ENCODE measurements at places on chromosomes 5 and 9.

GRCh38 chr5:42756606-42757601 is at the start of gene CCDC152:
Gene CCDC152, plus strand, starts transcription at chr5:42756818. Its CDS starts 2,304 bp downstream, at chr5:42759122.
- peak; percentile 46 for DNase-seq

GRCh38 chr5:26894719-26895263 is 143.6 kb downstream of the CDH9 start:
- DNase-seq: no peak

GRCh38 chr5:154267516-154267915 is 77.0 kb downstream of the GALNT10 start:
- no peak for DNase-seq

DNA sequence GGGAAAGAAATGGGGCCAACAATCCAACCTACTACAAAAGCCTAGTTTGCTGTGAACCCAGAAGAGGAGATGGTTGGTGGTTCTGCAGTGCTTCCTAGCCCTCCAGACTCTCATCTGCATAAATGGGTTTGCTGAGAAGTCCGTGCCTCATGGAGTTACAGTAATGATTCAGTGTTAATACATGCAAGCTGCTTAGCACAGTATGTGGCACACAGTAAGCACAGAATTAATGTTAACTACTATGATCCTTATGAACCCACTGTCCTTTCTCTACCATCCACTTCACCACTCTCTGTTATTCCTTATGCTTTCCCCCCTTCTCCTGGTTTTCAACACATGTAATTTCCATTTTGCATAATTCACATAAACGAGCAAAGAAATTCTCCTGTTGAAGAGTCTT is 100.0 kb downstream of the ACTBL2 start:
- no peak for DNase-seq

- no peak for DNase-seq
Observed at GRCh38 chr9:133913571-133914369, 78.4 kb downstream of the VAV2 start.

GRCh38 chr5:127353796-127354195 is 63.2 kb downstream of the MEGF10 start:
- no peak for DNase-seq

DNA sequence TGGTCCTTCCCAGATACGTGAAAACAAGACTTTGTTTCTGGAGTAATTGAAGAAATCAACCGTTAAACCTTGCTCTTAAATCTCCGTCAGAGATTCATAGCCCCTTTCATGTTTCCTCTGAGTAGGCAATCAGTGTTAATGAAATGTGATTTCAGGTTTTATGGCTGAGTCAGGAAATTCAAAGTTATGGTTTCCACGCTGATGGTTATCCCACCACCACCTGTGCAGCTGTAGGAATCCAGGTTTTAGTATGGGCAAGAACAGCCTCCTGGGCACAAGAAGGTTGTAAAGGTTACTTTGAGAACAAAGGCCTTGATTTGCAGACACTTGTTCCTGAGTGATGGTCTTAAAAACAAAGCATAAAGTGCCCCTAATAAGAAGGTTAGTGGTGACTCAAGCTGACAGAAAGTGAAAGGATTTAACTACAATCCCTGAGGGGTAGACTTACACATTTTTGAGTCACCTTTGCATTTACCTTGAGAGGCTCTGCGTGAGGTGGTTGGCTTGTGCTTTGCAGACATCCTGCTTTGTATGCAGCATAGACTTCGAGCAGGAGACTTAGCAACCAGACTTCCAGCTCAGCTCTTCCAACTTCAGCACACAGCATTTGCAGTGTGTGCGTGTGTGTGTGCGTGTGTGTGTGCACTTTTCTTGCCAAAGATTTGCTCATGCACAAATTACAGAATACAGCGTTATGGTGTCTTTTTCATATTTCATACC is 159.6 kb downstream of the TLE4 start:
- no peak for DNase-seq

- DNase-seq: no peak
Observed at GRCh38 chr9:80146466-80146865, 574.7 kb downstream of the TLE4 start.

GRCh38 chr5:123208668-123209501 is 119.8 kb downstream of the PRDM6 start:
- DNase-seq: no peak

DNA sequence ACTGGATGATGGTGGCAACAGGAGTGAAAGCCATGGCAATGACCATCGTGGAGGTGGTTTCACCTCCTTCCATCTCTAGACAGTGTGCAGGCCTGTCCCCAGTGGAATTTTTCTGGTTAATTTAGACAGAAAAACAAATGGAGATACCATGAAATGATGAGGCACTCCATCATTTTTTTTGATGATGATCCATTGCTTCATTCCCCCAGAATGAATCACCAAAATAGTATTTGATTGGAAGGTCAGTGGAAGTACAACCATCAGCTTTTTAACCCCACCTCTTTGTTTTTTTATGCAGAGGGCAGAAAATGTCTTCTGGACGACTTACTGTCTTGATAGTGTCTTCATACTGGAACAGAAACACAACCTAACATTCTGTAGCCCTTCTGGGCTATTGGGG is 42.6 kb upstream of the ADRA1B start:
- no peak for DNase-seq

GRCh38 chr9:106868565-106868964 is 5.6 kb downstream of the ZNF462 start:
- no peak for DNase-seq

GRCh38 chr9:4714266-4715016 is 26.6 kb downstream of the AK3 start:
- DNase-seq: no peak

- no peak for DNase-seq
Observed at GRCh38 chr9:98607152-98607551, 101.6 kb downstream of the GABBR2 start.

GRCh38 chr5:14219800-14220512 is 76.8 kb downstream of the TRIO start:
- DNase-seq: no peak

DNA sequence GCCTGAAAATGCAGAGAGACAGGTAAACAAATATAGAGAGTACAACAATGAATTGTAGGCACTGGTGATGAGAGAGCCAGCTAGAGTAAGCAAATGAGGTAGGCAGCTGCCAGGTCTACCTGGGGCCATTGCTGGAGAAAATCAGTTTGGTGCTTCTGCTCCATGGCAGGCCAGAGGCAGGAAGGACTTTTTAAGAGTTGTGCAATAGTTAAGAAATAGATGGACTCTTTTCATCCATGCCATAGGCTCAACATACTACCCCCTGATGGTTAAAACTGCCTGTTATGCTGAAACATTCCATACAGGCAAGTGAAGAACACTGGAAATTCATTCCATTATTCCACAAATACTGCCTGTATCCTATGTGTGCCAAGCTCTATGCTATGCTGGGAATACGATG is 86.5 kb upstream of the CCDC112 start:
- no peak for DNase-seq

DNA sequence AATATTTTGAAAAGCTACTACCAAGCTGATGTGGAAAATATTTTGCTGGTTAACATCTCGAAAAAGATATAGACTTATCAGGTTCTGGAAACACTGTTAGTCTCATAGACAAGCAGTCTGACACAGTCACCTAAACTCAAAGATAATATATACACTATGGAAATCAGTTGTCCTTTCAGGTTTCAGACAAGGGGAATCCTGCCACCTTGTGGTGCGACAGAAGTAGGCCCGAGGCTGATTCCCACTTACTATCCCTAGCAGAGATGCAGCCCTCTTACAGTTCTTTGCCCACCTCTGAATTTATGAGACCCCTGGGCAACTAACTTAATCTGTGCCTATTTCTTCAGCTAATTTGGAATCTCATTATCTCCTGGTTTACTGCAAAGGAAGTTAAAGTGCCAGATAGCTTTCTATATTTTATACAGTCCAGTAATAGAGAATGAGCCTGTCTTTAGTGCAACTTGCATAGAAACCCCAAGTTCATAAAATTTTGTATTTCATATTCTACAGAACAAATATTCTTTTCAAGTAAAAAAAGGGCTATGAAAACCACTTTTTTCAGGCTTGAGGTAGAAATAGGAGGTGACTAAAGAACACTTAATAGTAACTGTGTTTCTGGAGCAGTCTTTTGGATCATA is 16.9 kb downstream of the RAD1 start:
- DNase-seq: peak; percentile 51

DNA sequence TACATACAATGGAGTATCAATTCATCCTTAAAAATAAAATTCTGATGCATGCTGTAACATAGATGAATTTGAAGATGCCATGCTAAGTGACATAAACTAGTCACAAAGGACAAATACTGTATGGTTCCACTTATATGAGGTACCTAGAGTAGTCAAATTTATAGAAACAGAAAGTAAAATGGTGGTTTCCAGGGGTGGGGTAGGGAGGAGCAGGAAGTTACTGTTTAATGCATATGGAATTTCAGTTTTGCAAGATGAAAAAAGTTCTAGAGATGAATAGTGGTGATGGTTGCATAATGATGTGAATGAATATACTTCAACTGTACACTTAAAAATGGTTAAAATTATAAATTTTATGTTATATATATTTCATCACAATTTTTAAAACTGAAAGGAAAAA is 57.3 kb upstream of the FNIP1 start:
- no peak for DNase-seq

GRCh38 chr9:137066096-137066861 is 4.1 kb downstream of the SAPCD2 start:
- DNase-seq: no peak

- DNase-seq: no peak
Observed at GRCh38 chr5:62065050-62065449, 241.0 kb upstream of the KIF2A start.

GRCh38 chr5:41065691-41066335 is 5.3 kb downstream of the MROH2B start:
- no peak for DNase-seq

DNA sequence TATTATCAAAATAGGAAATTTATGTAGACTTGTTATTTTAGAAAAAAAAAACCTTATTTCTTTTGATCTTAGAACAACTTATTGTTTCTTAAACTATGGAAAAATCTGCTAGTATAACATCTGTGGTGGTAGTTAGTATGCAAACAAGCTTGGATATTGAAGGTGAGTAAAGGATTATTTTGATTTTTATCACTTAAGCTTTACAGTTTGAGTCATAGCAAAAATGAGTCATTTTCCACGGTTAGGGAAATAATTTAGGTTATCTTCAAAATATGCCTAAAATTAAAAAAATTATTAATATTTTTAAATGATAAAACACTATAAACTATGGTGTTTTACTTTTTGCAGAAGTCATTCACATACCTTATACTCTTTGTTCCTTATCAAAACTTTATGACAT is 107.2 kb upstream of the DHFR start:
- DNase-seq: no peak

DNA sequence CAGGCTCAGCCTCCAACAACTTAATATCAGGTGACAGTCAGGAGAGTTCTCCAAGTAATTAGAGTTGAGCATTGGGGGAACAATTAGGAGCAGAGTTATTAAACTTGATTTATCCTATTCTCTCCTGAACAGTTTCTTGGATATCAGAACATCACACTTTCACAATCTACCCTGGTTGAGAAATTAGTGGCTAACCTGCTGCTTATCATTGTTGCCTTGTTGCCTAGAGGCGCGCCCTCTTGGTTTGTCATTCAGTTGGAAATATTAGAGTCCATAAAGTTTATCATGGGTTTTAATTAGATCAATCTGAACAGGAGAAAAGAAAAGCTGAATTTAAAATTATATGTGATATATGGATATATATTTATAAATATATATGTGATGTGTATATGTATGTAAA is 291.1 kb downstream of the CCDC171 start:
- no peak for DNase-seq

DNA sequence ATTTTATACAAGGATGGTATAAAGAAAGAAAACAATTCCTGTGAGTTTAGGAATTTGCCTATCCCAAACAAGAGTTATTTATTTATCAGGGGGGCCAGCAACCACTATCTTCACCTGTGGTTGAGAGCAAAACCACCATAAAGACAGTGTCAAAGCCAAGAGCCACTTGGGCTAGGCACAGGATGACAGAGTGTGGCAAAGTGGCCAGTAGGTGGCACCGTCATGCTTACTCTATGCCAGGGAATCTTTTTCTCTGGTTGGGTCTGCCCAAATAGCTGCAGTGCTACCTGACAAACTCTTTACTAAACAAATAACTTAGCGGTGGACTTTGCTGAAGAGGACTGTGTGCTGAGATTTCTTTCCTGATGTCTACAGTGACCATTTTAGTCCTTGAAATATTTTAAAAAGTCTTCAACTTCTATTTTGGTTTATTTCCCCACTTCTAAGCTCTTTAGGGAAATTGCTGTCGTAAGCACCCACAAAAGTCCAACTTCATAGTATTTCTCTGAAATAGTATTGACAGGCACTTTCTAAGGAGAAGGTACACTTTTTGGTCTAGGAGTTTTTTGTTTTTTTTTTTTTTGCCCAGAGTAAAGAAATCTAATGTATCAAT is 285.0 kb downstream of the RFX3 start:
- DNase-seq: peak; percentile 65

GRCh38 chr5:142777850-142778249 is 7.7 kb downstream of the ARHGAP26 start:
- no peak for DNase-seq

DNA sequence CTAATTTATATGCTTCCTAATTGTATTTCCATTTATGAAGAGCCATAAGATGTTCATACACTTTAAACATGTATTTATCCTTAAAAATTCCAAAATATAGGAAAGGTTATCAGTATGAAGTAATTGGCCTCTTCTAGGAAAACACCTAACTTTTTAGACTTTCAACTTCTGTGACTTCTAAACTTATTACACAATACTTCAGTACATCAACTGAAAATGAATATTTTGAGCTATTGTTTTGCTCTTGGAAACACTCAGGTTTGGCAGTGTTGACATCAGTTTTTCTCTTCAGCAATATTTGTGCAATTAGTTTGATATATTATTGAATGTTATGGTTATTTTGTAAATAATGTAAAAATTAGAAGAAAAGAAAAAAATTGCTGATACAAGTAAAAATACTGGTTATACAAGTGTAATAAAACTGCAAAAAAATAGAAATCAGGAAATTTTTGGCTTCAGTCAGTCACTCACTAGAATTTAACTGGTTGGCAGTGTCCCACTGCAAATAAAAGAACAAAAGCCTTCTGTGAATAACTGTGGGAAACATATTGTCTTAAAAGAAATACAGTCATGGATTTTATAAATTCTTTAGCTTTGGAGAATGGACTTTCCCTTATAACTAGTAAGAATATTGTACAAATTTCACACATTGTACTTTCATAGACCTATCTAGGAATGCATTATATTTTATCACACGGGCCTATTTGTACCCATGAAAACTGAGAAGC is 635.9 kb downstream of the TLE1 start:
- no peak for DNase-seq

Data from stimulated activated CD4-positive, alpha-beta T cell treated with anti-CD3 and anti-CD28 coated beads, Interleukin-12 subunit alpha, Interleukin-12 subunit beta, amount 100 ng/mL, for 4 hours (primary cell).